ENCODE measurements at places on chromosomes 11 and 22.

- no peak for DNase-seq
These were observed 5.6 kb downstream of the CCDC82 start for GRCh38 chr11:96384156-96384555.

GRCh38 chr11:103013421-103013820, 57.9 kb upstream of the MMP13 start:
- DNase-seq = no peak

DNA sequence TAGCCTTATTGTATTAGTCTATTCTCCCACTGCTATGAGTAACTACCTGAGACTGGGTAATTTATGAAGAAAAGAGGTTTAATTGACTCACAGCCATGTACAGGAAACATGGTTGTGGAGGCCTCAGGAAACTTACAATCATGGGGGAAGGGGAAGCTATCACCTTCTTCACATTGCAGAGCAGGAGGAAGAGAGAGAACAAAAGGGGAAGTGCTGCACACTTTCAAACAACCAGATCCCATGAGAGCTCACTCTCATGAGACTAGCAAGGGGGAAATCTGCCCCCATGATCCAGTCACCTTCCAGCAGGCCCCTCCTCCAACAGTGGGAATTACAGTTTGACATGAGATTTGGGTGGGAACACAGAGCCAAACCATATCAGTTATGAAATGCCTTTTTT, 179.4 kb downstream of the ARHGAP42 start:
- DNase-seq = no peak

GRCh38 chr11:24688981-24689380, 192.1 kb downstream of the LUZP2 start:
- no peak for DNase-seq

DNA sequence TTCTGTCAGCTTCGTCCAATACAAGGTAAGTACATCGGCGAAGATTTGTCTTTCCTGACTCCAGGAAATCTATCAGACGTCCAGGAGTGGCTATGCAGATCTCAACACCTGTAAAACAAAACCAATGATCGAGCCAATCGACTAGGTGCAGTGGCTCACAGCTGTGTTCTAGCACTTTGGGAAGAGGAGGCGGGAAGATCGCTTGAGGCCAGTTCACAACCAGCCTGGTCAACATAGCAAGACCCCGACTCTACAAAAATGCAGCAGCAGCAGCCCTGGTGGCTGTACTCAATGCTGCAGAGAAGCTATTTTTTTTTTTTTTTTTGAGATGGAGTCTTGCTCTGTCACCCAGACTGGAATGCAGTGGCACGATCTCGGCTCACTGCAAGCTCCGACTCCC, 11.2 kb downstream of the DDX17 start:
- no peak for DNase-seq

GRCh38 chr11:59923813-59924212, 14.4 kb upstream of the OOSP1 start:
- no peak for DNase-seq

- DNase-seq = no peak
These were observed 634.3 kb downstream of the BRD1 start for GRCh38 chr22:49193348-49193747.
